Activated gamma-delta T cell treated with Interleukin-2 at 50 U/mL for 16 hours (primary cell): ENCODE measurements at places on chromosomes 16 and 17.

- no peak for DNase-seq
Observed at GRCh38 chr16:52825892-52826291, 226.8 kb downstream of the CHD9NB start.

DNA sequence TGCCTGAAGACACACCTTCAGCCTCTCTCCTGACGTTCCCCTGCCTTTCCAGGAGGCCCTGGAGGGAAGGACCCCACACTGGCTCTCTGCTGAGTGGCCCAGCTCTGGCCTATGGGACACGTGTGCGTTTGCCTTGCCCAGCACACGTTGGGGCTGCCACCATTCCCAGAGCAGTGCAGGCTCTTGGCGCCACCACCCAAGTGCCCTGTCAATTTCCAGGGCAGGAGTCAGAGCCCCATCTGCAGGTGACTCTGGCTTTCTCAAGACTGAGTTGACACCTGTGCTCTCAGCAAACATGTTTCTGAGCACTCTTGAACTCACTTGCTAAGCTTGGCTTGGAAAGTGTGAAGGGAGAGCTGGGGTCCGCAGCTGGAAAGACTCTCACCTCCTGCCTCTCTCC lies 4.7 kb upstream of the IRF8 start:
- DNase-seq = no peak

GRCh38 chr16:2039274-2040031 lies 8.2 kb downstream of the NTHL1 start:
- no peak for DNase-seq

DNA sequence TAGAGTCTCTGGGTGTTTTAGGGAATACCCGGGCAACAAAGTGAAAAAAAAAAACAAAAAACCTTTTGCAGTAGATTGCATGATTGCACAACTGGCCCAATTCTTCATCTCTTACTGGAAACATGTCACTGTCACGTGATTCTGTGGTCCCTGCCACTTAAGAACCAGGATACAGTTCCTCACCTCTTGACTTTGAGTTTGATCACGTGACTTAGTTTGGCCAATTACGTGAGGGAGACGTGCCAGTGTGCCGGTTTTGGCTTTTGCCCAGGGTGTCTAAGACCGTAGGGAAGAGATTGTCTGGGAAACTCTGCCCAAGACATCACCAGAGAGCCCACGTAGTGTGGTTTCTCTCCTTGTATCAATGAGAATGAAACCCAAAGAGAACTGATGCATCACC lies 88.7 kb downstream of the GRIN2A start:
- DNase-seq = no peak

DNA sequence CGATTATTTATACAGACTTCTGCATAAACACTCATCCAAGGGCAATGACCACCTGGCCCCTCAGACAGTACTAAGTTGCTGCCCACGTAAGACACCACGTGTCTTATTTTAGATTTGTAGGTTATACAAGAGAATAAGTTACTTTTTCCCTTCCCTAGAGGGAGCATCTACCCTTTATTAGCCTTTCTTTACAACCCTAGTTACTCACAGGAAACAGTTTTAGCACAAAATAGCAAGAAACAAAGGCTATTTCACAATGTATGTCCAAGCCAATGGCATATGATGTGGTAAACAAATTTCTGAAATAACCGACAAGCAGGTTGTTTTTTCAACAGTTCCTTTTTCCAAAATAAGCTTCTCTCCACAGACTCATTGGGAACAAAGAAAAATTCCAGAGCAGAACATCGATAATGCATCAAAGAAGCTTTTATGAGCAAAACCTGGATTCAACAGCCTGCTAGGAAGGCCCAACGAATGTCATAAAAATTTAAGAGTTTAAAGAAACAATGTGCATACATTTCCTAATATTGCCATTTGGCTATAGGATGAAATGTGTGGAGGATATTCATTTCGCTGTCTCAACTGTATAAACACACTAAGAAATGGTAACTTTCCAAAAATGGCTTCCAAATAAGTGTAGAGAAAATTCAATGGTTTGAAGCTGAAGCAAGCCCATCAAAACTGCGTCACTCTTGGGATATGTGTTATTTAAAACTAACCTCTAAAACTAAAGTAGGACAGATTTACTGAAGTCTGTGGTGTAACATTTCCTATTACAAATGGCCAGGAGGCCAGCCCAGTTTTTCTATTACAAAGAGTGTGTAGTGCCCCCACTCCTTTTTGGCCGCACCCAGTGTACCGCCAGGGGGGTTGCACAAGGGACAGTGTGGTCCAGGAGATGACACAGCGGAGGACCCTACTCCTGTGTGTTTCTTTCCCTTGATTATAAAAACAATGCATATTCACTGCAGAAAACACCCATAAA lies 50.4 kb upstream of the ERN1 start:
- DNase-seq = no peak

GRCh38 chr17:64216338-64217248 lies 46.5 kb downstream of the TEX2 start:
- no peak for DNase-seq

DNA sequence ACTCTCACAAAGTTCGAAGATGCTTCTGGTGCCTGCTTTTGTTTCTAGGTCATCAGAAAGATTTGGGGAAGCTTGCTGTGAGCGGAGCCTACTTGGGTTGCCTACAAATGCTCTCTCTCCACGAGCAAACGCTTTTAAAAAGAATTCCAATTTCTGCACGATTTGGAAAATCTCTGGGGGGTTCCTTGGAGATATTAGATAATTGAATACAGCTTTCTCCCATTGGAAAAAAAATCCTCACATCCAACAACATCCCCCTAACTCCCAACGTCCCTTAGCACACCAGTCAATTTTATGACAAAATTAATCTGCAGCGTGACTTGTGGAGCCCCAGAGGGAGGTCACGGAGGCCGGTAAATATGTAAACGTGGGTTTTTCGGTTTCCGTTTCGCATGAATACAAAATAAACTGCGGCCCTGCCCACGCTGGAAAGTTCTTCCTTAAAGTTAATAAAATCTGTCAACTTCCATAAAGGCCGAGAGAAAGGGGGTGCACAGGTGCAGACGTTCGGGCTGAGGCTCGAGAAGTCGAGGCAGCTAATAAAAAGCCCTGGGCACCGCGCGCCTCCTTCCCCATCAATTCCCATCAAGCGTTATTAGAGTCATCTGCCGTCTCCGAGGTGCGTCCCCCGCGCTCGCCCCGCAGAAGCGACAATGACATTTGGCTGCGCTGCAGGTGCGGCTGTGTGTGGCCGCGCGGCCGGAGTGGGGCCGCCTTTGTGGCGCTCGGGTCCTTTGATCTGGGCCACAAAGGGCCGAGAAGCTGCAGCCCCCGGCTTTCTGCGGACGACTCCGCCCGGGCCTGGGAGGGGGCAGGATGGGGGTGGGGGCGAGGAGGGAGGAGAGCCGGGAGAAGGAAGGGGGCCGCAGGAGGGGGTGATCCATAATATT lies 37.6 kb downstream of the SALL1 start:
- DNase-seq = no peak

DNA sequence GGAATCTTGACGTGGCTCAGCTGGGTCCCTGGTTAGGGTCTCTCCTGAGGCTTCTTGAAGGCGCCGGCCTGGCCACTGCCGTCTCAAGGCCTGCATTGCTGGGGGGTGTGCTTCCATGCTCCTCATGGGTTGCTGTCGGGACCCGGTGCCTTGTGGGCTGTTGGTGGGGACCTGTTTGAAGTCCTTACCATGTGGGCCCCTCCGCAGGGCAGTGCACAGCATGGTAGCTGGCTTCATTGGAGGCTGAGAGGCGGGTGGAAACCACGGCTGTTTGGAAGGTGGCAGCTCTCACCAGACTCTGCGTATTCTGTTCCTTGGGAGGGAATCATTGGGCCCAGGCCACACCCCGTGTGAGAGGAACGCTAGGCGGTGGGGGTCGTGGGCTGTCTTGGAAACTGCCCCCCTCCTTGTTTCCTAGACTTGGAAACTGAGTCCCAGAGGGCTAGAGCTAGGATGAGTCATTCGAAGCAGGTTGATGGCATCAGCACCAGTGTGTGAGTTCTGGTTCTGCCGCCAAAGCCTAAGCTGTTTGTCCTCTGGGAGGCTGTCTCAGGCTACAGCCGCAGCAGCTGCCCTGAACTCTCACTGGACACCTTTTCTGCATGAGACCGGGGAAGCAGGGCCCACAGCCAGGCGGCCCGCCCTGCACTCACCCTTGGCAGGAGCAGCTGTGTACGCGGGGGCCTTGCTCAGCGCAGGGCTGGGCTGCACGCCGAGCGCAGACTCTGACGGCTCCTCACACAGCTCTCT lies 35.2 kb downstream of the ZNF750 start:
- DNase-seq = no peak

DNA sequence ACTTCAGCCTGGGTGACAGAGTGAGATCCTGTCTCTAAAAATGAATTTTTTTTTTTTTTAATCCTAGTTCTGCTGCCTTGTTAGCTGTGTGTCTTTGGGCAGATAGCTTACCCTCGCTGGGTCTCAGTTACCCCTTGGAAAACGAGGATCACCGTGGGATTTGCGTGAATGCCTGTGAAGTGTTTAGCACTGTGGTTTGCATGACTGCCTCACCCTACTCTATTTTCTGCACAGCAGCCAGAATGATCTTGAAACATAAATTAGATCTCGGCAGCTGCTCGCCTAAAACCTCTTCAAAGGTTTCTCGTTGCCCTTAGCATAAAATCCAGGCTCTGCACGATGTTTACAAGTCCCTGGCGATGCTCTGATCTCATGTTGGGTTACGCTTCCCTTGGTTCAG lies 71.2 kb upstream of the GRIN2A start:
- no peak for DNase-seq

DNA sequence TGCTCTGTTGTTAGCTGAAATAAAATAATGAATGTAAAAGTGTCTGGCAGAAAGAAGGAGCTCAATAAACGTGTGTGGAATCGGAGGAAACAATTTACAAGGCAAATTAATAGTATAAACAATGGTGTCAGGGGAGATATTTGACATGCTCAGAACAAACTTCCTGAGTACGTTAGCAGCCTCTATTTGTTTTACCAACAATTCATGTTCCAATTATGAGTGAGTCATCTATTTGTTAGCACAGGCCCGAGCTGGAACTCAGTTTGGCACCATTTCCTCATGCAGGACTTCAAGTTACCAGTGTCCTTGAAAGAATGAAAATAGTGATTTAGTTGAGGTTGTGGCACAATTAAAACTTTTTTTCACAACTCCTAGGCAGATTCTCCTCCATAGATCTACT lies 9.1 kb downstream of the ASIC2 start:
- DNase-seq = no peak

DNA sequence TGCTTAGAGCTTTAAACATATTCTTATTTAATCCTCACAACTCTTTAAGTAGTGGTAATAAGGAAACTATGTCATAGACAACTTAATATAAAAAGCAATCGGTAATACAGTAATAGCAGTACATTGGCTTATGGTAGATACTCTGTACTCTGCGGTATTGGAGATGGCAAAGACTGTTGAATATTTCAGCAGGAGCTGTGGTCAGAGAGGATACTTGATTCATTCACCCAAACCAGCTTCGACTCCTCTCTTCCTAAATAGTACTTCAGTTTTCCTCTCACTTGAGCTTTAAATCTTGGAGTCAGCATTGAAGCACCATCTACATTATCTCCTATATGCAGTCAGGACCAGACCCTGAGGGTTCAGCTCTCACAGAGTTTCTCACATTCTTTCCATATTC lies 169.3 kb downstream of the CYB561 start:
- no peak for DNase-seq

DNA sequence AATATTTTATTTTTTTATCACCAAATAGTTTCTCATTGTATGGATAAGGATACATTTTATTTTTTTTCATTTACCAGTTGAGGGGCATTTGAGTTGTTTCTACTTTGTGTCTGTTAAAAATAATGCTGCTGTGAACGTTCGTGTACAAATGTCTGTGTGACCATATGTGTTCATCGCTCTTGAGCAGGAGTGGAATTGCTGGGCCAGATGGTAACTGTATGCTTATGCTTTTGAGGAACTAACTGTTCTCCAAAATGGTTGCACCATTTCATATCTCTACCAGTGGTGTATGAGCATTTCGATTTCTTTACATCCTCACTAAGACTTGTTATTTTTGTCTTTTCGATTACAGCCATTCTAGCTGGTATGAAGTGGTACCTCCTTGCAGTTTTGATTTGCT lies 212.5 kb upstream of the N4BP1 start:
- no peak for DNase-seq

DNA sequence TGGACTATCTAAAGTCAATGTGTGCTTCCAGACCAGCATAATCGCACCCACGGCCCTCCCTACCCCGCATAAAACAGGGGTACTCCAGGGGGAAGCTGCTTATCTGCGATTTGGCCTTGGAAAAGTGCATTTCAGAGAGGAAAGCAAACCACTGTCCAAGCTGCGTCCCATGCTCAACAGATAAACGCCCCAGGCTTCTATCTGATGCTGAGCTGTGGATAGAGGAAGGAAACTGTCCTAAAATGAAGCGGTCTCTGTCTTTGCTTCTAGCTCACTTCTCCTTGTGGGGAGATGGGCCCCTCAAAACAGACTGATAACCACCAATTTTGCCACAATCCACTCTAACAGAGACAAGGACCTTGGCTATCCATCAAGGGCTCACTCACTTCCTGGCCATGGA lies 160.5 kb upstream of the TNRC6C start:
- DNase-seq = no peak

DNA sequence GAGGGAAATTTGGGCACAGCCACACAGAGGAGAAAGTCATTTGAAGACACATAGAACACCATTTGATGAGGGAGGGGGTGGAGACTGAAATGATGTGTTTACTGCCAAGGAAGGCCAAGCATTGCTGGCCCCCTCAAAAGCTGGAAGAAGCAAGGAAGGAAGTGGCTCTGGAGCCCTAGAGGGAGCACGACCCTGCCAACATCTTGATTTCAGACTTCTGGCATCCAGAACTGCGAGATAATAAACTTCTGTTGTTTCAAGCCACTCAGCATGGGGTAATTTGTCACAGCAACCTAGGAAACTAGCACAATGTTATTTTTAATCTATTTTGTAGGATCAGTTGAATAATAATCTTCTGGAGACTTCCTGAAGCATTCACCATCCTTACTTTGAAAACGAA lies 314.8 kb upstream of the GOT2 start:
- no peak for DNase-seq

DNA sequence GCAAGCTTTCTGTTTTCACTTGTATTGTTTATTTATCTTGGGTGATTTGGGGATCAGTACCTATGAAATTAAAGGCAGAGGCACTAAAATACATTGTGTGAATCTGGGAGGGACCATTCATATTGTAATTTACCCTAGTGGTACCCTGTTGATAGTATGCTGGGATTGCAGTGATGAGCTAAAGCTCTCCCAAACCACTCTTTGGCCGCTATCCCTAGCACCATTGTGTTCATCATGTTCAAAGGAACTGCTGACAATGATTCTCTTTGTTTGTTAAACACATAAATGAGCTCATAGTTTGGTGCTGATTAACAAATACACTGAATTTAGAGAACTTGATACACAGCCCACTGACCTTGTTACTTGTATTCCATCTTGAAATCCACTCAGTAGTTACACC lies 1469.8 kb downstream of the CDH11 start:
- no peak for DNase-seq

GRCh38 chr16:70432356-70432722 lies 6.6 kb downstream of the ST3GAL2 start:
- no peak for DNase-seq

DNA sequence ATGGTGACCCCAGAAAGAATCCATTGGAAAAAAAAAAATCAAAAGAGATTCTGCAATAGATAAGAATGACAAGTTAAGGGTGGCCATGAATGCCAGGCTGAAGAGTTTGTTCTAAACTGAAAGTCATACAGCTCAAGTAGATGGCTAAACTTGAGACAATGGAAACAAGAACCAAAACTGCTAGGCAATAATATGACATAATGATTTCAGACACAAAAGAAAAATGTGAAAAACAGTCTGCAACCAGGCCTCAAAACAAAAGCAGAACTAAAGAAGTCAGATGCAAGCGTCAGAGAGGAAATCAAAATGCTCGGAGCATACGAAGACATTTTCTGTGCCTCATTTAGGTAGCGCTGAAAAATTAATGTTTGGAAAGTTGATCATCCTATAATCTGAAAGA lies 54.4 kb upstream of the YPEL2 start:
- no peak for DNase-seq
